PC-9 (cell line): ENCODE measurements at places on chromosomes 2 and 18.

DNA sequence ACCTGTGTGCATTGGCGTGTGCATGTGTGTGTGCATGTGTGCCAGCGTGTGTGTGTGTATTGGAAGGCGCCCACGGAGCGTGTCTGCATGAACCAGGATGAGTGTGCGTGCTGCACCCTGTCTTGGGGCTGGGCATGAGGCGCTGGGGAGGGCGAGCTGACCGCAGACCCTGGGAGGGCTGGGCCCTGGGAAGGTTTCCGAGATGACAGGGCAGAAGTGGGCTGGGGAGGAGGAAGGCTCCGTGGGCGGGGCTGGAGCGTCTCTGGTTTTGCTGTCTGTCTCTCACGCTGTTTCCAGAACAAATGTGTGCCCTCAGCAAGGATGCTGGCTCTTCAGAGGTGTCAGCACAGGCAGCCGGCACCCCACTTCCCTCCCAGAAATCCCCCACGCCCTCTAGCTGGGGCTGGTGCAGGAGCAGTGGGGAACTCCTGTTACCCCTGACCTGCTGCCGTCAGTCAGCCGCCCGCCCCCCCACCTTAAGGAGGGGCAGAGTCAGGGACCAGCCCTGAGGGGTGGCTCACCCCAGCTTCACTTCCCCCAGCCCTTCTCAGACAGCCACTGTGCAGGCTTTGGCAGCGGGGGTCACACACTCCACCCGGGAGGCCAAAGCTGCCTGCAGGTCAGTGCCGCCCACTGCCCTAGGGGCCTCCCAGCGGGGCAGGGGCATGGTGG, at the start of gene GPR35:
GPR35 (plus strand) TSS at position 531 of the 672 bp plus-strand sequence. CDS start 4,473 bp downstream, outside the sequence.
- no peak for DNase-seq

GRCh38 chr2:199975273-199975895, 20.0 kb downstream of the MAIP1 start:
- no peak for DNase-seq

GRCh38 chr2:237160271-237160919, 74.7 kb downstream of the COPS8 start:
- DNase-seq = no peak

GRCh38 chr2:143451642-143452281, 322.5 kb downstream of the ARHGAP15 start:
- no peak for DNase-seq

DNA sequence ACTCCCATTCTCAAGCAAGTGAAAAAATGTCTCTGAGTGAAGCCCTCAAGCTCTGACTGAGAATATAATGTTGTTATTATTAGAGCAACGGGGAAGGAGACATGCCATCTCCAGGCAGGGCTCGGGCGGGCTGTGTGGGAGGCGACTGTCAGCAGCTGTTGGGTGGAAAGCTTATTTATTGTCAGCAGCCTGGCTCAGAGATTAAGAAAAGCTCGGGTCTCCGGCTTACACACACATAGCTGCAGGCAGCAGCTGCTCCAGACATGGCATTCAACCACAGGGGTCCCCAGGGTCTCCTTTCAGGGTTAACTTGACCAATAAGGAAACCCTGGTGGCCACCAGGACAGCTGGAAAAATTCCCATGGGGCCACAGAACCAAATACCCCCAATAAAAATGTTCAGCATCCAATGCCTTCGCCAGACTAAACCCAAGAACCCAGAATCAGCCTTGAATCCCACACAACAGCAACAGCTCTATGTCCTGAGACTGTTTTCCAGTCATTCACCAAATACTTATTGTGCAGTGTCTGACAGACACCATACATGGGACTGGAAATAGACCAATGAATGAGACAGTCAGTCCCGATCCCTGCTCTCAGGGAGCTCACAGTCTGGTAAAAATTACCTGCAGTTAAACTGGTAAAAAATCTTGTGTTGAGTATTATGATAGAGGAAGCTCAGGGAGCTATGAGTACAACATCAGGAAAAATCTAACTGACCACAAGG, 70.5 kb upstream of the RTN4 start:
- no peak for DNase-seq

DNA sequence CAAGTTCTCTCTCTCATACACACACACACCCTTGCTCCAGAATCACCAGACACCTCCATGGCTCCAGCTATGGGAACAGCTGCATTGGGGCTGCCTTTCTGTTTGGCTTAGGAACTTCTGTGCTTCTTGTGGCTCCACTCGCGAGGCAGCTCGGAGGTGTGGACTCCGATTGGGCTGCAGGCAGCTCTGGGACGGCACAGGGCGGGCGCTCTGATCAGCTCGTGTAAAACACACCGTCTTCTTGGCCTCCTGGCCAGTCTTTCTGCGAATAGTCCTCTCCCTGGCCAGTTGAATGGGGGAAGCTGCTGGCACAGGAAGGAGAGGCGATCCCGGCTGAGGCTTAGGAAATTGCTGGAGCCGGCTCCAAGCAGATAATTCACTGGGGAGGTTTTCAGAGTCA, 22.4 kb downstream of the FOSL2 start:
- DNase-seq = no peak

- DNase-seq = no peak
Measured at GRCh38 chr2:110941226-110941625, 179.5 kb upstream of the BCL2L11 start.

- DNase-seq = no peak
Measured at GRCh38 chr2:12890066-12890465, 173.3 kb downstream of the TRIB2 start.

DNA sequence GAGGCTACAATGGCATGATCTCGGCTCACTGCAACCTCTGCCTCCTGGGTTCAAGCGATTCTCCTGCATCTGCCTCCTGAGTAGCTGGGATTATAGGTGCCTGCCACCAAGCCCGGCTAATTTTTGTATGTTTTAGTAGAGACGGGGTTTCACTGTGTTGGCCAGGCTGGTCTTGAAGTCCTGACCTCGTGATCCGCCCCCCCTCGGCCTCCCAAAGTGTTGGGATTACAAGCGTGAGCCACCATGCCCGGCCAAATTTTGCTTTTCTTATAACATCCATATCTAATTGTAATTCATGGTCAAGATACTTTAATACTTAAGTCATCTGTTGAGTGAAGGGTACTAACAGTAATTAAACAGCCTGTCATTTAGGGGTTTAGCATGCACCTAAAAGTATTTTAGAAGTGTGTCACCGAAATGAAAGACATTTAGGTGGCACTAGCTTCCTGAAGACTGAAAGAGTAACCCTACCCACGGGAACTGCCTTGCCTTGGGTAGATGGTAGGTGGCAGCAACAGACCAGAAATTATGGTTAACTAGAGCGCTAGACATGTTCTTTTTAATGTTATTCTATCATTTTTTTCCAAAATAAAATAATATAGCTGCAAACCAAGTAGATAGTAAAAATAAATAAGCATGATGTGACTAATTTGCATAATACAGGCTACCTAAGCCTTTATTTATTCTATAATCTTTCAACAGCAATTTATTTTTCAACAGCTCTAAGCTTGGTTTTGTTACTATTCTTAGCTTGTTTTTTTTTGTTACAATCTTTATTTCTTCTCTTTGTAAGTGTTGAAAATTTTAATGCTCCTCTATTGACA, 8.6 kb upstream of the ACYP2 start:
- DNase-seq = peak; percentile 63

DNA sequence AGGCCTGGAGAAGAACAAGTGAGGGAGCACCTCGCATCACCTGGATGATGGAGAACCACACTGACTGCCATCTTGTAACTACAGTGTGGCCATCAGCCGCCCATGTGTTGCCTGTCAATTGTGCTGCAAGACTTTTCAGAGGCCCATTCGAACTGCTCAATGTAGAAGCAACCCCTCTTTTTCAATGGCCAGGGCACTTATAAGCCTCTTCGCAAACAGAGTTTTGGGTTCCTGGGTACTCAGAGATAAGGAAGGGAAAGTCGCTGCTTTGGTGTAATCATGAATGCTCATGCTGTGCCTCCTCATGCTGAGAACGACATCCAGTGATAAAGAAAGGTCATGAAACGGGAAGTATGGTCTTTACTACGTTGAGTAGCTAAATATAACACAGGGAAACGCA, 143.9 kb upstream of the SLC39A10 start:
- no peak for DNase-seq

GRCh38 chr2:8529706-8530277, 152.1 kb upstream of the ID2 start:
- no peak for DNase-seq

- DNase-seq = no peak
Measured at GRCh38 chr2:170243118-170243837, 65.3 kb downstream of the MYO3B start.

DNA sequence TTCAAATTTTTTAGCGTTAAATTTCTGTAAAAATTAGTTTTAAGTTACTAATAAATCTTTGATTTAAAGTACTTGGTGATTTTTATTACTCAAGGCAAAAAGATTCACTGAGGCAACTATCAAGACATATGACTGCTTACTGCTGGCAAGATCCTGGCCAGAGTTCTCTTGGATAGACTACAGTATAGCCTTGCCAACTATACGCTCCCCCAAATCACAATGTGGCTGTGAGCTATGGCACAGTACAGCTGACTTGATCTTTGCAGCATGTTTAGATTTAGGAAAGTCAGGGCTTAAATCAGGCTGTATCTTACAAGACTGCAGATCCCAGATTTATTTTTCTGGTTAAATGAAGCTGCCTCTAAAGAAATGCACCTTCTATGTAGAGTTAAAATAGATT, 26.5 kb downstream of the MSTN start:
- no peak for DNase-seq

DNA sequence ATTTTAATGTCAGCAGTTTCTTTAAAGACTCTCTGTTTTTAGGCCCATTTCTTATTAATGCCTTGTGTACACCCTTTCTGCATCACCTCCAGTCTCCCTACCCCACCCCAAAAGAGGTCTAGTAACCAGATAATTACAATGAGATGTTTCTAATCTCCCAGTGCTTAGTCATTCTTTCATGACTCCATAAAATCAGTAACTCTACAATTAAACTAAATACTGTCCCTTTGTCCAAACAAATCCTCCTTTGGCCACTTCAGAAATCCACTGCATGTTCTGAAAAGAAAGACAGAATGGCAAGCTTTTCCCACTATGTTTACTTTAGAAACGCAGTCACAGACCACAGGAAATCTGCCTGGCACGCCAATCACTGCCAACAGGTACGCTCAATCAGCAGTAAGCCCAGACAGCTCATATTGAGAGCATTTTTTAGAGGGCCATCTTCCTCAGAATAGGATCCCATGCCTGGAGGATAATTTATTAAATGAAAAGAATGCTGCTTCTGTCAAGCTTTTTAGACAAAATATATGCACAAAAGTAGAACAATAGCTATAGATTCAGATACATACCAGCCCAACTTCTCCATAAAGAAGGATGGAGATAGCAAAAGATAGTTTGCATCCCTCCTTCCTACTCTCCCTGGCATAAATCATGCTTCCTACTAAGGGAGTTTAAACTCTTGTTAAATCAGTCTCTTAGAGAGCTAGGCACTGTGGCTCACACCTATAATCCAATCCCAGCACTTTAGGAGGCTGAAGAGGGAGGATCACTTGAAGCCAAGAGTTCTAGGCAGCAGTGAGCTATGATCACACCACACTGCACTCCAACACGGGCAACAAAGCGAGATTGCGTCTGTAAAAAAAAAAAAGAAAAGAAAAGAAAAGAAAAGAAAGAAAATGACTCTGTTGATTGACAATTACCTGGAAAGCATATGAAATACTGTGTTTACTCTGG, 14.6 kb downstream of the CLASP1 start:
- peak; percentile 71 for DNase-seq

DNA sequence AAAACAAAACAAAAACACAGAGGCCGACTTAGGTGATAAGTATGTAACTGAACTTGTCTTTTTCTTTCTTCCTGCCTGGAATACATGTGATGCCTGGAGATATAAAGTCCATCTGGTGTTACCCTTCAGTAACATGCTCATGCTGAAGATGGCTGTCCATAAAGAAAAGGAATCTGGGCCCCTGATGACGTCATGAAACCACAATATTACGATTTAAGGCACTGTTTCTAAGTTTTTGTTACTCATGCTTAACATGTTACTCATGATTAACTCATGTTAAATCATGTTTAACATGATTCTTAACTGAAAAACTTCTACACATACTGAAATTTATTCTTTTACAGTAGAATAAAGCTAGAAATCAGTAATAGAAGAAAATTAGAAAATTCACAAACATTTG, 49.0 kb downstream of the STRADB start:
- DNase-seq = no peak

DNA sequence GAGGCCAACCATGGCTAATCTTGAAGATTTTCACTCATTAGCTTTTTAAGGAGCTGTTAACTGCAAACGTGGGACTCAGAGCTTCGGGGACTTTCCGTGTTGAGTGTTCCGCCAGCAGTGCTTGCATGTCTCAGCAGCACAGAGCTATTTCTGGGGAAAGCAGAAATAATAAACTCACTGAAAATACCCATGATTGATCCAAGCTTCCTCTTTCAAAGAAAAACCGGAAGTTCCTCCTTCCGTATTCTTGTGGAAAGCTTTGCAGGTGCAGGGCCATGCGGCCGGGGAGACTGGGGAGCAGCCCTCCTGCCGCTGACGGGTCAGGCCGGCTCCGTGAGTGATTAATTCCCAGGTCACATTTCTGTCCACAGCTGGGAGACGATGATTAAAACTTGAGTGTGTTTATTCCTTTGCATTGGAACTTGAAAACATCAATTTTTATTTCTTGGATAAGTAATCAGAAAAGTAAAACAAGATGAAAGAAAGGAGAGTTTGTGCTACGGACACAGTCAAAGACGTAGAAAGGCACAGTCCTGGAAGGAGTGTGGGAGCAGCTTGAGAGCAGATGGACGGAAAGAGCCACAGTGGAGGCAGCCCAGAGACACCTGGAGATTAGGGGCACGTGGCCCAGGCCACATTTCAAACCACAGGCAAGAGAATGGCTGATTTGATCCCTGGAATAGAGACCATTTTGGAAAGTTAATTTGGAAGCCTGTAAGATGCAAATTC, 54.2 kb upstream of the CTDP1 start:
- DNase-seq = no peak

GRCh38 chr2:121099329-121100290, 185.4 kb downstream of the TFCP2L1 start:
- peak; percentile 47 for DNase-seq

DNA sequence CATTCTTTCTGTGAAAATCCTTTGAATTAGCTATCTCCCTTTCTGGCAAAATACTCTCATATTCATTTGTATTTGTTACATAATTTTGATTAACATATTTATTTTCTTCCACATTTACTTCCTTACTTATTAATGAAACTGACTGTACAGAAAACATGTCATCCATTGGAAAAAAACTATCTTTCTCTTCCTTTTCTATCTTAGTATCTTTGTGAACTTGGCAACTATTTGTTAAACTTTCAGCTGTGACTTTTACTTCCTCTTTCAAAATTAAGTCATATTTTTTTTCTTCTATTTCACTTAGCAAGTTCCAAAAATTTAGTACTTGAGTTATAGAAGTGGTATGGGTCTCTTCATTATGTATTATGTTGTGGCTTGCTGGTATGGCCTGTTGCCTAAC, 2.6 kb downstream of the RAD51AP2 start:
- no peak for DNase-seq
